ENCODE measurements at places on chromosomes 1 and 21.

- no peak for DNase-seq
Observed at GRCh38 chr21:17539323-17539722, 26.5 kb downstream of the CXADR start.

GRCh38 chr1:19974822-19975416, 4.5 kb downstream of the PLA2G2A start:
- DNase-seq = no peak

GRCh38 chr1:2230781-2231531, 2.8 kb downstream of the SKI start:
- no peak for DNase-seq

DNA sequence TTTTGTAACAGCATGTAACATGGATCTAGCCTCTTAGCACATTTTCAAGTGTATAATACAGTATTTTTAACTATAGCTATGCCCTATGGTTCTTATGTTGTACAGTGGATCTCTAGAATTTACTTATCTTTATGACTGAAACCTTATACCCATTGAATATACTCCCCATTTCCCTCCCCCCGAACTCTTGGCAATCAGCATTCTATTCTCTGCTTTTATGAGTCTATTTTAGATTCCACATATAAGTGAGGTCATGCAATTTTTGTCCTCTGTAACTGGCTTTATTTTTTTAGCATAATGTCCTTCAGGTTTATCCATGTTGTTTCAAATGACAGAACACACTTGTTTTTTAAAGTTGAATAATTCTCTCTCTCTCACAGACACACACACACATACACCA, 3.1 kb upstream of the GBP6 start:
- DNase-seq = no peak

DNA sequence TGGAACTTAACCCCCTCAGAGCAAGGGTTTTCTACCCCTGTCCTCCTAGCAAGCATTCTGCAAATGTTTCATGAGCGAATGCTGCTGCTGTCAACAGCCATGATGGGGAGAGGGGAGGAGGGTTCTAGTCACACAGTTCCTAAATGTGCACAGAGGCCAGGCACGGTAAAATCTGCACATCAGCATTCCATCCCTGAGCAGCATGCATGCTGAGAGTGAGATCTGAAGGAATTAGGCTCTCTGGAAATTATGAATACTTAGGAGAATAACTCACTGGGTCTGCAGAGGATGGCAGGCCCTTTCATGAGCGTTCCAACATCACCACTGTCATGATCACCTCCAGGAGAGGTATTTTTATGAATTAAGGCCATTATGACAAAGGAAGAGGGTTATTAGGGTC, 2.1 kb downstream of the VTCN1 start:
- DNase-seq = no peak

- peak; percentile 9 for DNase-seq
Observed at GRCh38 chr1:15246960-15247614, at the start of gene FHAD1. FHAD1 (plus strand) TSS chr1:15247223; CDS start chr1:15251785, 4,562 bp downstream.

DNA sequence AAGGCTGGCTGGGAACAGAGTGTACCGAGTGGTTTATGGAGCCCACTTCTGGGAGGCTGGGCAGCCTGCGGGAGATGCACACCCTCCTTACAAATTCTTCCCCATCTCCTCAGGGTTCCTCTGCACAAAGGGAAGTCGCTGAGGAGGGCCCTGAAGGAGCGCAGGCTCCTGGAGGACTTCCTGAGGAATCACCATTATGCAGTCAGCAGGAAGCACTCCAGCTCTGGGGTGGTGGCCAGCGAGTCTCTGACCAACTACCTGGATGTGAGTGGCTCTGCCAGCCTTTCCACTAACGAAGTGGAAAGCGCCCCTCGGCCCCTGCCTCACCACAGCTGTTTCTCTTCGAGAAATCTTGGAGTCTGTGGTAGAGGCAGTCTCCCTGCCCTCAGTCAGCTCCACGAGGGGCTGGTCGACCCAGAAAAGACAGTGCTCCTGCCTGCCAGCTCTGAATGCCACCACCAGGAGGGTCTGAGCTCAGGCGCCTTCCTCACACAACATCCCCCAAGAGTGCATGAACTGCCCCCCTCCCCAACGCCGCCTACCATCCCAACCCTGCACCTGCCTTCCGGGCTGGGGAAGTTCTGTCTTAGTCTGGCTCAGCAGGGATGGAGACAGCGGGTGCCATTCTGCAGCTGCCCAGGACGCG, 31.8 kb downstream of the PROK1 start:
- no peak for DNase-seq

- DNase-seq = no peak
Observed at GRCh38 chr1:4787551-4787950, 133.1 kb downstream of the AJAP1 start.

DNA sequence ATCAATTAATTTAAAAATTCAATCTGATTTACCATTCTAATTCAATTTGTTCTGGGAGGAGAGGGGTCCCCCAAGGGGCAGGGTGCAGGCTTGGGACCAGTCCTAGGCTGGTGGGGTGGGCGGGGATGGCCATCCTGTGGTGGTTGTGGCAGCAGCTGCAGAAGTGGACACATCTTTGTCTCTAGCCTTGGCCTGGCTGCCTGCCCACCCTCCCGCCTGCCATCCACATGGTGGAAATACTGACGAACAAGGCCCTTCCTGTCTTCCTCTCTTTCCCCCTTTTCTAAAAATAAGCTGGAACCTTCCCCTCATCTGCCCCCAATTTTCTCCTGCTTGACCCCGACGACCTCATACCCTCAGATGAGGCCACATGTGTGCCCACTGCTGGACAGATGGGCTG, 130.9 kb downstream of the FOXD2 start:
- no peak for DNase-seq

DNA sequence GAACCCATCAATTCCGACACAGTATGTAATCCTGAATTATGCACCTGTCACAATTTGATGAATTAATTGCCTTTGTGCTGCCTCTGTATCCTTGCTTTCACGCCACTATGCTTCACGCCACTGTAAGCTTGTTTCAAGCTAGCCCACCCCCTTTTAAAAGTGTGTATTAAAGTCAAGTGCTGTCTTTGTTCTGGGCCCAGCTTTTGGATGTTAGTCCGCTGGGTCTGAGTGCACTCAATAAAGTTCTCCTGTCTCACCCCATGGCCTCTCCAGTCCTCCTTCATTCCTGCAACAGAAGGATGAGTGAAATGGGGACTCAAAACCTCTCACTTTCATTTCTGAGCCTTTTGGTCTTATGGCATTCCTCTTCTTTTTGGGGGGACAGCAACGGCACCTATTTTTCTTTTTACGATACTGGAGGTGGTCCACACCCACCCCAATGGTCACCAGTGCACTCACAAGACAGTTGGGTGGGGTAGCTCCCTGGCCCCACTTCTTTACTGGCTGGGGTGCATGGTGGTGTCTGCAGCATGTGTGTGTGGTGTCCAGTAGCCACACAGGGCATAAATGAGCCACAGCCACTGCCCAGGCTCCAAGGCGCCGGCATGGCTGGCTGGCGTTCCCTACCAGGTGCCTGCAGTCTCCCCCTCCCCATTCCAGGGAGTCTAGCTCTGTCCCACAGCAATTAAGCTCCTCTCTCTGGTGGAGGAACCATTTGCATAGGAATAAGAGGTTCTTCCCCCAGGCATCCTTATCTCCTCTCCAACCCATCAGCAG, 1.8 kb downstream of the THEM4 start:
- DNase-seq = no peak

DNA sequence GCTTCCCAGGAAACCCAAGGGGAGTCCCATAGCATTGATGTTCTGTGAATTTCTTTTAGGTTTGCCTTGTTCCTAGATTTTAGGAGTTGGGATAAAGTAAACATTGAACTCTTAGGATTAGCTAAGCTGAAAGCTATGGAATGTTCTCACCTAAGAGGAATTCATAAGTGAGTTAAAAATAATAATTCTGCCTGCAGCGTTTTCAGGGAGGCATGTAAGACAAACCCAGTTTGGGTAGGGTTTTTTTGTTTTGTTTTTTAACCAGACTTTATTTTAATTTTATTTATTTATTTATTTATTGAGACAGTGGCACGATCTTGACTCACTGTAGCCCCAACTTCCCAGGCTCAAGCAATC, 28.9 kb upstream of the CD101 start:
- DNase-seq = no peak

GRCh38 chr1:61519631-61520030, 205.3 kb downstream of the TM2D1 start:
- no peak for DNase-seq

DNA sequence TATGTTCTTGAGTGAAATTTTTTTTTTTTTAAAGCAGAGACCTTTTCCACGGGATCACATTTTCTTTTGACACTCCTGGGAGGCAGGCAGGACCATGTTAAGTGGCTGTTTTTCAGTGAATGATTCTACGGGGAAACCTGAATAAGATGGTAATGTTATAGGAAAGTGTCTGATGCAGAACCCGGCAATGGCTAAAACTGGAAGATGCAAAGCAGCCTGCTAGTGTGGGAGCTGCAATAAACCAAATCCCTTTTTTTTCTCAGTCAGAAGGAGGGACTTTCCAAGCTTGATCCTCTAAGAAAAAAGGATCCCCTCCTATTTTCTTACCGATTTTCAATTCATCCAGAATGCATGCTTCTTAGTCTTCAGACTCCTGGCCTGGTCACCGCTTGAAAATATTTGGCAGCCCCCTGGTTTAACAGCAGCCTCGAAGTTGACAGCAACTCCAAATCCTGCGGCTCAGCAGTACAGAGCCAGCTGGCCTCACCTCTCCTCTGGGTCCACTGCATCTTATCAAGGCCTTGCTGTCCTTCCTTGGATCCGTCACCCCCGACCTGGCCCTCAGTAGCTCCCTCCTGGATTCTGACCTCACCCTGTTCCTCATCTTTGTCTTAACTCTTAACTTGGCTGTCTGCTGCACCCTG, 5.6 kb downstream of the MX2 start:
- no peak for DNase-seq

- DNase-seq = no peak
Observed at GRCh38 chr1:70945251-70945650, 102.4 kb downstream of the PTGER3 start.

GRCh38 chr1:165456861-165457260, 11.9 kb upstream of the RXRG start:
- no peak for DNase-seq

DNA sequence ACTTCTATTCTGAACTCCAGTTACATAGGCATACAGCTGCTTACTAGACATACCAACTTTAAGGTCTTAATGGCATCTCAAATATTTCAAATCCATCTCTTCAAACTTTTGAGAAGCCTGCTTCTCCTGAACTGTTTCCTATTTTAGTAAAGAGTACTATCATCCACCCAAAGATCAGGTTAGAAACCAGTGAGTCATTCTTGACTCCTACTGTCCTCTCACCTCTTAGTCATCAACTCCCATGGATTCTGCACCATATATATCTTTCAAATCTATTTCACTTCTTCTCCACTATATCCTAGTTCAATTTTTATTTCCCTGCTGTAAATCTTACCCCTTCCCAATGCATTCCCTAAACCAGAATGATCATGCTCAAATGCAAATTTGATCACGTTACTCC, 18.1 kb upstream of the BEND5 start:
- no peak for DNase-seq

- no peak for DNase-seq
Observed at GRCh38 chr1:207702317-207702716, 49.5 kb upstream of the CD46 start.

- no peak for DNase-seq
Observed at GRCh38 chr1:51543858-51544257, 24.8 kb upstream of the EPS15 start.

- no peak for DNase-seq
Observed at GRCh38 chr1:215986401-215986800, 419.3 kb downstream of the KCTD3 start.

DNA sequence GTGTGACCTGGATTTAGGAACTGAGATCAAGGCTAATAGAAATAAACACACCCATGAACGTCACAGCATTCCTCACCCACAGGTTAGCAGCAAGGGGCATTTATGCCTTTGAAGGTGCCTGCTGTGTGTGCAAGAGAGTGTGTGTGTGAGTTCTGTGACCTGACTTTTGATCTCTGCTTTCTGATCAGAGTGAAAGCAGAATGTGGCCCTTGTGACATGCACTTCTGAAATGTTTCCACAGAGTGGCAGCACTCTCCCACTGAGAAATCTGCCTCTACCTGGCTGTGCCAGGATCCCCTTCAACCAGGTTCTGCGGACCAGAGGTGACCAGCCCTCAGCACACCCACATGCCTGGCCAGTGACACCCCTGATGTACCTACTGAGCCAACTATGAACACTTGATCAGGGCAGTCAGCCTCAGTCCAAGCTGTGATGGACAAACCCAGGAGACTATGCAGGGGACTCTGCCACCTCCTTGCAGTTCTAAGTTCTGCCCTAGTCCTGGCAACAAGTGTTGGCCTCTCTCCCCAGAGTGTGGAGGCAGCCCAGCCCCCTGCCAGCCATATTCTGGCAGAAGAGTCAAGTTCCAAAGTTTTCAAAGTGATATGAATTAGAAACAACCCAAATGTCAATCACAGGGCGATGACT, 41.0 kb downstream of the RXRG start:
- no peak for DNase-seq

GRCh38 chr1:208132287-208132882, 111.8 kb downstream of the PLXNA2 start:
- DNase-seq = peak; percentile 18

DNA sequence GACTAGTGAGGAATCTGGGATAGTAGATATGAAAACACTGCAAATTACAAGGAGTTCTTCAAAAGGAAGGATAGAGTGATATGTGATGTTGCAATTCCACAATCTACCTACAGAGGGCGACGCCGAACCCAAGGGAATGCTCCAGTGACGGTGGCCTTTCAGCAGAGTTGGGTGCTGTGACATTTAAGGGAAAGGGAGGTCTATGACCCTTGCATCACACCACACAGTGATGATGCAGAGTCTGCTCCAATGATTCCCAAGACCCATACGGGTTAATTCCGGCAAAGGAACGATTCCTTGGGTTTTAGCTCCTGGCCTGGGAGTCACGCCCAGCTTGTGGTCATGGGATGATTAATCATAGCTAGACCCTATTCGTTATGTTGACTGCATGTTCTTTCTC, 123.0 kb upstream of the IGSF21 start:
- DNase-seq = no peak

DNA sequence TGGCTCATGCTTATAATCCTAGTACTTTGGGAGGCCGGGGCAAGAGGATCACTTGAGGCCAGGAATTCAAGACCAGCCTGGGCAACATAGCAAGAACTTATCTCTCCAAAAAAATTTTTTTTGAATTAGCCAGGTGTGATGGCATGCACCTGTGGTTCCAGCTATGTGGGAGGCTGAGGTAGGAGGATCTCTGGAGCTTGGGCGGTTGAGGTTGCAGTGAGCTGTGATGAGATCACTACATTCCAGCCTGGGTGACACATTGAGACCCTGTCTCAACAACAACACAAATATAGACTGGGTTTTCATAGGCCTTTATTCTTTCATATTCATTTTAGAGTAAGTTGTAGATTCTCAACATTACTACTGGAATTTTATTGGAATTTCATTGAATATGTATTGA, 12.8 kb downstream of the MED18 start:
- DNase-seq = no peak

GRCh38 chr1:27557596-27558340, 46.2 kb downstream of the AHDC1 start:
- DNase-seq = no peak

All from stimulated activated CD8-positive, alpha-beta memory T cell treated with anti-CD3 and anti-CD28 coated beads, Interleukin-7, amount 100 ng/mL, for 1 hour (primary cell).